GM23338 (cell line): ENCODE measurements at places on chromosomes 3 and 15.

DNA sequence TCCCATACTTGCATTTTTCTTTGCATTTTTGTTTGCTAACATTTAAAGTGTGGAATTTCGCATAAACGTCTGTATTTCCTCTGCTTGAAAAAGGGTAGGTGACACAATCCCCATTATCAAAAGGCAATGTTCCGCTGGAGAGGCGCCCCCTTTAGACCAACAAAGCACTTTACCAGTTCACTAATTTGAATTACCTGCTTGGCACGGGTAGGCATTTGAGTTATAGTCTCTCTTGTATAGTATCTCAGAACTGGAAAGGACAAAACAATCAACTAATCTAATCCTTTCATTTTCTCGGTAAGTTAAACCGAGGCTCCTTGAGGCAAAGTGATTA, 775 bp upstream of the CCDC39 start:
- peak; percentile 71 for DNase-seq

DNA sequence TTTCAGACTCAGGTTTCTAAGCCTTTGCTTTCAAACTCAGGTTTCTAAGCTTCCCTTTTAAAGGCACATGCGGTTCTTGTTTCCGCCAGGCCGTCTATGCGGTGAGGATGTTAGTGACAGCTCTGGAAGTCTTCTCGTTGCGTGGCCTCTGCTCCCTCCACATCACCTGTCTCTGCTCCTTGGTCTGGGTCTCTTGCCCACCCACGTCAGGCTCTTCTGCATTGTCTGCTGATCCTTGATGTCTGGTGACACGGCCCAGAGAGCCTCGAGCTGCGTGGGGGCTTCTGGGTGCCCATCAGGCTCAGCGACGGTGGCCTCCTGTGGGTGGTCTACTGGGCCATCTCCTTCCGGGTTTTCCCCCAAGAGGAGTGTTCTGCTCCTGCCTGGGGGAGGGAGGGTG, 30.5 kb downstream of the KLF13 start:
- DNase-seq = no peak

- no peak for DNase-seq
Measured at GRCh38 chr3:177946497-177946896, 589.7 kb upstream of the KCNMB2 start.

- DNase-seq = peak; percentile 65
Measured at GRCh38 chr3:63961891-63962290, 49.7 kb upstream of the SCAANT1 start.

- peak; percentile 54 for DNase-seq
Measured at GRCh38 chr3:193704431-193704830, 111.4 kb downstream of the OPA1 start.

DNA sequence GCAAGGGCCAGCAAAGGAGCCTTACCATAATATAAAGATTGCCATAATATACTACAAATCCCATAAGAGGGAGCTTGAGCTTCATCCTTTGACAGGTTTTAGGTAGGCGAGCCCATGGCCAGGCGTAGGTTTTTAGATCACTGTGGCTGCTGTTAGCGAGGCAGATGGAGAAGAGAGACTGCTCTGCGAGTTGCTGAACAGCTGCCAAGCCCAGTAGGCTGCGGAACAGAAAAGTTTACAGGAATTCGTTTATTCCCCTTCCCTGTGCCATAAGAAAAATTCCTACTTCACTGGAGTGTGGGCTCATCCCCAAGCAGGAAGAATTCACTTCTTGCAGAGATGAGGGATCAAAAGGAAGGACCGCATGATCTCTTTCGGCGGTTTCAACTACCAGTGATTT, 30.5 kb downstream of the TMED3 start:
- DNase-seq = no peak

- DNase-seq = no peak
Measured at GRCh38 chr3:28242519-28242918, 1.1 kb downstream of the CMC1 start.

GRCh38 chr15:65902373-65902772, 33.1 kb downstream of the RAB11A start:
- peak; percentile 31 for DNase-seq

- no peak for DNase-seq
Measured at GRCh38 chr3:157226173-157226847, 66.4 kb upstream of the CCNL1 start.

GRCh38 chr3:67416703-67417102, 237.7 kb downstream of the SUCLG2 start:
- no peak for DNase-seq

DNA sequence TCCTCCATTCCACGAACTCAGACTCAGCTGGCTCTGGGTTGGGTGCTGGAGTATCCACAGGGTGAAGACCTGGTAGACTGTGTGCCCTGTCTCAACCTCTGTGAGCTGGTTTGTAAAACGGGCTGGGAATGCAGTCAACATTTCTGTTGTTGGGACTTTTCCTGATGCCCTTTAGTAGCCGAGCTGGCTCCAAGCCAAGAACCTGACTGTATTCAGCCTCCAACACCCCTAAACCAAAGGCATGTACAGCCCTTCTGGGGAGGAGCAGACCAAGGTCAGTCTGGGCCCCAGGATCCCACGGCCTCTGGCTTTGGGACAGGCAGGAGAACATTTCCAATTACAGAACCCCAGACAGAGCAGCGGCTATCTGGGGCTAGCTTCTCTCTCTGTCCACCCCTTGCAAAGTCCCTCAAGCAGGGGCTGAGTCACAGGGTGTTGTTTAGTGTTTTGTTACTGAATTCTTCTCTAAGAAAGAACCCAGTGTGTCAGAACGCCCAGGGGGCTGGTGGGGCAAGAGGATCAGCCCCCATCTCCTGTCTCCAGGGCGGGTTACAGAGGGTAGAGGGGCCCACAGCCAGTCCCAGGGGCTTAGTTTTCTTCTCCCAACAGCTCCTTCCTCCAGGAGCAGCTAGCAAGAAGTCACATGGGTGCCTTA, 56.8 kb upstream of the SLC6A6 start:
- DNase-seq = no peak

- DNase-seq = no peak
Measured at GRCh38 chr3:182755712-182756111, 37.6 kb upstream of the ATP11B start.

- no peak for DNase-seq
Measured at GRCh38 chr3:16290827-16291196, 25.8 kb downstream of the OXNAD1 start.

GRCh38 chr3:119219069-119219468, 21.6 kb downstream of the B4GALT4 start:
- DNase-seq = no peak

DNA sequence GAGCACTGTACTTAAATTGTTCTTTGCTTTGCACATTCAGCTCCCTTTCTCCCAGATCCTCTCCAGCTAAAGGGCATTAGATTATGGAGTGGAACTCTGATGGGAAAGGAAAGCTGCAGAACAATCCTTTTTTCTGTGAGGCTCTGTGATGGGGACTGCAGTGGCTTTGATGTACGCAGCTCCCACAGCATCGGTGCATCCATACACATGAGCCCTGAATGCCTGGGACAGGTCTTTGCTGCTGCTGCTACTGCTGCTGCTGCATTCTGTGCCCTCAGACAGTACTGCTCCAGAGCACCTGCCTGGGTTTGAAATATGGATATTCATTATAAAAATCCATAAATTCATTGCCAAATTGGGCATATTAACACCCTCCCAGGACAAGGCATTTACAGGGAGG, 164.4 kb downstream of the WDR76 start:
- no peak for DNase-seq
